ENCODE measurements at places on chromosomes 13 and 19. TPM values are rescaled to one million over a fixed set of nuclear protein-coding genes. Genes with fewer than 3 reads are reported as not detected.

- no peak overlapping the region for H3K27ac ChIP-seq
- H3K36me3 ChIP-seq, result no peaks in the 10 kb centered on the region
- DNase-seq, result no peak
Measured at GRCh38 chr19:340620-341385, 3.8 kb downstream of the MIER2 start.

DNA sequence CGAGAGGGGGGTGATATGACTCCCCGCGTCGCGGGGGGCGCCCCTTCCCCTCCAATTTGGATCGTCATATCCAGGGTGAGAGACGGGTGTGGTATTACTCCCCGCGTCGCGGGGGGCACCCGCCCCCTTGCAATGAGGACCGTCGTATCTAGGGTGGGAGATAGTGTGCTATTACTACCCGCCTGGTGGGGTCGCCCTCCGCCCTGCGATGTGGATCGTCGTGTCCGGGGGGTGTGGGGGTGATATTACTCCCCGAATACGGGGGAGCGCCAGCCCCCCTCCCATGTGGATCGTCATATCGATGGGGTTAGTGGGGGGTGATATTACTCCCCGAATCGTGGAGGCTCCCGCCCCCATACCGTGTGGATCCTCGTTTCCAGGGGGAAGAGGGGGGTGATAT is 29.2 kb upstream of the RGCC start:
- H3K4me3 ChIP-seq, result no peak overlapping the region
- no peak overlapping the region for H3K27ac ChIP-seq
- H3K36me3 ChIP-seq, result no peaks in the 10 kb centered on the region
- DNase-seq, result peak; percentile 25
- peaks cover 11% of the 10 kb centered on the region for H3K27me3 ChIP-seq

DNA sequence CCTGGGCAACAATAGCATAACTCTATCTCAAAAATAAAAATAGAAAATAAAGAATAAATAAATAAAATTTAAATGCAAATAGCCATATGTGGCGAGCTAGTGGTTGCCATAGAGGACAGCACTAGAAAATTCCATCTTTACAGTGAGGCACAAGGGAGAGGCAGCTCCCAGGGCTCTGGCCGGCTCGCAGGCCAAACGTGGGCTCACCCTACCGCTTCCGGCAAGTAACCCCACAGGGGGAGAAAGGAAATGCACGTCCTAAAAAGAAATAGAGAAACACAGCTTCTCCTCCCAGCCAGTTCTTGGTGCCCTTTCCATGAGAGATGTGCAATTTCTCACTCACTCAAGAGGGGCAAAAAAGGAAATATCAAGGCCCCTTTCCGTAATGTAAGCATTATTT is 12.4 kb upstream of the GRWD1 start:
- no peaks in the 10 kb centered on the region for H3K27me3 ChIP-seq
- H3K27ac ChIP-seq, result no peak overlapping the region
- H3K4me3 ChIP-seq, result no peak overlapping the region
- no peak for DNase-seq

DNA sequence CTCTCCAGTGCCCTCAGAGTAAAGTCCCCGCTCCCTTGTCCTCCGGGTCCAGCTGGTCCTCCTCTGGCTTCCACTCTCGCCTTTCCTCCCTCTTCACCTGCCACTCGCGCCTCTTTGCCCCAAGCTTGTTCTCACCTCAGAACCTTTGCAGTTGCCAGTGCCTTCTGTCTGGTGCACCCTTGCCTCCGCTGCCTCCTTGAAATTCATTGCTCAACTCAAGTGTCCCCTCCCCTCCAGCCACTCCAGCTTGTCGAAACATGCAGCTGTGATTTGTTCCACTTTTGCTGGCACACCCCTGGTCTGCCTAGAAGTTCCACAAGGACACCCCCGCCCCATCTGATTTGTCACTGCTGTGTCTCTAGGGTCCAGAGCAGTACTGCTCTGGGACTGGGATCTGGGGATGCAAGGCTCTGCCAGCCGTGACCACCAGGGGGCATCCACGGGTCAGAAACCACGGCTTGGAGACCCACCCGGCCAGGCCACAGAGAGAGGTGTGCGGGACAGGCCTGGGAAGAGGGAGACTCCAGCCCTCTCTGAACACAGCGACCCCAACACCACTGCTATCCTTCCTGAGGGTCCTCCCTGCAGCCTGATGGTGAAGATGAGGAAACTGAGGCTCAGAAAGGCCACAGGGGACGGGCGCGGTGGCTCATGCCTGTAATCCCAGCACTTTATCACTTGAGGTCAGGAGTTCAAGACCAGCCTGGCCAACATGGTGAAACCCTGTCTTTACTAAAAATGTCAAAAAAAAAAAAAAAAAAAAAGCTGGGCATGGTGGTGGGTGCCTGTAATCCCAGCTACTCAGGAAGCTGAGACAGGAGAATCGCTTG is 49.9 kb downstream of the AP1M1 start:
- H3K4me3 ChIP-seq, result no peak overlapping the region
- DNase-seq, result peak; percentile 88

- H3K36me3 ChIP-seq, result peaks cover 18% of the 10 kb centered on the region
- peaks cover 19% of the 10 kb centered on the region for H3K4me1 ChIP-seq
- H3K4me3 ChIP-seq, result no peak overlapping the region
- DNase-seq, result no peak
- no peaks in the 10 kb centered on the region for H3K27me3 ChIP-seq
- no peak overlapping the region for H3K27ac ChIP-seq
Measured at GRCh38 chr19:6744381-6745301, 5.2 kb downstream of the TRIP10 start.

DNA sequence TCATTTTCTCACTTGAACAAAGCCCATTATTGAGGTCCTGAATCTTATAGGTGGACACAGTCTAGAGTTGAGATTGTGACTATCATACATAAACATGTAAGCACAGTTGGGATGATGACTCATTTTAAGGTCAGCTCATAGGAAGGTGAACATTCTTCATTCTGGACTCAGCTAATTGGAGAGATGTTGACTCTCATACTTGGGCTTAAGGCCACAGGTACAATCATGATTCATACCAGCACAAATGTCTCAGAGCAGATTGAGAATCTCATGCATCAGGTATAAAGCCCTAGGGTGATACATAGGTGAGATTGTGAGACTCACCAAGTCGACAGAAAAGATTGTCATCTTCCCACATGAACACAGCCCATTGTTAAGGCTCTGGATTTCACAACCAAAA is 62.3 kb upstream of the ZNF724 start:
- no peaks in the 10 kb centered on the region for H3K27me3 ChIP-seq
- no peaks in the 10 kb centered on the region for H3K4me1 ChIP-seq
- H3K4me3 ChIP-seq, result no peak overlapping the region
- no peaks in the 10 kb centered on the region for H3K36me3 ChIP-seq
- DNase-seq, result no peak
- H3K27ac ChIP-seq, result no peak overlapping the region

DNA sequence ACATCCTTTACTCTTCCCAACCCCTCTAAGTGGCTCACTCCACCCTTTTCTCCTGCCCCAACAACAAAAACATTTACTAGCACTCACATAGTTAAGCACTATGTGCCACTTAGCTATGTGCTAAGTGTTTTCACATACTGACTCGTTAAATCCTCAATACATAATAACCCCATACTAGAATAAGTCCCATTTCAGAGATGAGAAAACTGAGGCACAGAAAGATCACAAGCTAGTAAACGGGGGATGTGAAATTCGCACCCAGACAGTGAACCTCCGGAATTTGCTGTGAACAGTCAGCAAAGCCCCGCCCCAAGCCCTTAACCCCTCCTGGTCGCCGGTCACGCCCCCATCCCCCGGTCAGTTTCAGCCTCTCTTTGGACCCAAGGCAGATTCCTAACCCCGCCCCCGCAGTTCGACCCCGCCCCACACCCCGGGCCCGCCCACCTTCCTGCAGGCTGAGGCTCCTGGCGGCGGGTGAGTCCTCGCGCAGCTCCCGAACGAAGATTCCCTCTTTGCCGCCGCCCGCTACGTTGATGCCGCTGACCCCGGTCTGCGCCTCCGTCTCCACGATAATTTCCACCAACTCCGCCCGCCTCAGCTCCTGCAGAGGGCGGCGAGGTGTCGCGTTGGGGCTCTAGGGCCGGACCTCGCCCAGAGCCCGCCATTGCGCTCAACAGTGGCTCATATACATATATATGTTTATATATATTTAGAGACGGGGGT is 9.8 kb downstream of the PRX start:
- DNase-seq, result peak; percentile 86
- no peaks in the 10 kb centered on the region for H3K36me3 ChIP-seq
- peaks cover 6% of the 10 kb centered on the region for H3K4me1 ChIP-seq
- H3K27me3 ChIP-seq, result peaks cover 6% of the 10 kb centered on the region
- peak overlapping the region; percentile 49 for H3K27ac ChIP-seq

- H3K27ac ChIP-seq, result no peak overlapping the region
- no peak for DNase-seq
- H3K4me3 ChIP-seq, result no peak overlapping the region
- no peaks in the 10 kb centered on the region for H3K27me3 ChIP-seq
- H3K36me3 ChIP-seq, result no peaks in the 10 kb centered on the region
Measured at GRCh38 chr13:83184819-83185218, 697.5 kb downstream of the SLITRK1 start.

- DNase-seq, result no peak
- H3K4me3 ChIP-seq, result no peak overlapping the region
- H3K27me3 ChIP-seq, result peaks cover 77% of the 10 kb centered on the region
- H3K27ac ChIP-seq, result no peak overlapping the region
- H3K36me3 ChIP-seq, result no peaks in the 10 kb centered on the region
Measured at GRCh38 chr19:47022541-47023447, 3.2 kb downstream of the NPAS1 start.

GRCh38 chr13:38602266-38602665 is 84.6 kb upstream of the FREM2 start:
- H3K36me3 ChIP-seq, result no peaks in the 10 kb centered on the region
- no peaks in the 10 kb centered on the region for H3K4me1 ChIP-seq
- no peak for DNase-seq

The SIGLEC5 gene
- total RNA-seq, result 0.84 TPM

Measured in B cell (primary cell).